ENCODE measurements at places on chromosomes 7 and 10.

- no peak for DNase-seq
Measured at GRCh38 chr7:129855234-129855673, 97.5 kb downstream of the UBE2H start.

- DNase-seq, result no peak
Measured at GRCh38 chr7:45869426-45869825, 3.5 kb downstream of the CCDC201 start.

GRCh38 chr10:92845921-92846320, 2.4 kb upstream of the EXOC6 start:
- DNase-seq, result no peak

DNA sequence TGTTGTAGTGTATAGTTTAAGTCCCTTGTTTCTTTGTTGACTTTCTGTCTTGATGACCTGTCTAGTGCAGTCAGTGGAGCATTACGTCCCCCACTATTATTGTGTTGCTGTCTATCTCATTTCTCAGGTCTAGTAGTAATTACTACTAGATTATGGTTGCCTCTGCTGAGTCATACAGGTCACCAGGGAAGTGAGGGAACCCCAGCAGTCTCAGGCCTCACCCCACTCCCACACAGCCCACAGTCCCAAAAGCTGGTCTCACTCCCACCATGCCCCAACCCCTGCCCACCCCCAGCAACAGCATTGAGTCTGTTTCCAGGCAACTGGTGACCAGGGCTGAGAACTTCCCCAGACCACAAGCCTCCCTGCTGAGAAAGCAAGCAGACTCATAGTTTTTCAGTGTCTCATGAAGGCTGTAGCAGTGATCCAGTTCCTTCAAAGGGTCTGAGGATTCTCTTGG, 88.0 kb downstream of the PLXDC2 start:
- no peak for DNase-seq

- no peak for DNase-seq
Measured at GRCh38 chr7:143205560-143206293, 16.1 kb upstream of the TAS2R40 start.

DNA sequence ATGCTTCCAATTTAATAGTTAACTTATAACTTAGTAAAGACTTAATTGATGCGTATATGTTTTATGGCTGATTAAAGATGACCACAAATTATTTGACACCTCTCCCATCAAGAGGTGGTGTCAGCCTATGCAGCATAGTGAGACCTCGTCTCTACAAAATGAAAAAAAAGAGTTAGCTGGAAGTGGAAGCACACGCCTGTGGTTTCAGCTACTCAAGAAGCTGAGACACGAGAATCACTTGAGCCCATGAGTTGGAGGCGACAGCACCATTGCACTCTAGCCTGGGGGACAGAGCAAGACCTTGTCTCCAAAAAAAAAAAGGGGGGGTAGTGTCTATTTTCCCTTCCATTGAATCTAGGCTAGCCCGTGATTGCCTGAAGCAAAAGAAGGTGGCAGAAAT, 99.1 kb upstream of the ABI1 start:
- DNase-seq, result no peak

All from left kidney (tissue), 8 donors.